Foreskin fibroblast (primary cell): ENCODE measurements at places on chromosomes 7 and 10.

GRCh38 chr7:47954231-47954911 is 6.1 kb upstream of the PKD1L1 start:
- no peak for DNase-seq

GRCh38 chr10:69359148-69359547 is 57.6 kb downstream of the TACR2 start:
- no peak for DNase-seq

GRCh38 chr10:103513380-103514060 is 20.0 kb downstream of the NEURL1 start:
- DNase-seq, result no peak

- DNase-seq, result no peak
Observed at GRCh38 chr7:107017965-107018719, 26.4 kb upstream of the PRKAR2B start.

GRCh38 chr7:115099906-115100305 is 178.0 kb downstream of the MDFIC start:
- peak; percentile 55 for DNase-seq
